T-helper 2 cell treated with Interferon-gamma antibody and Interleukin-4, amounts not matched to agents 5 μg/mL and 100 μg/mL, for 36 hours (primary cell): ENCODE measurements at places on chromosomes 5 and 9.

DNA sequence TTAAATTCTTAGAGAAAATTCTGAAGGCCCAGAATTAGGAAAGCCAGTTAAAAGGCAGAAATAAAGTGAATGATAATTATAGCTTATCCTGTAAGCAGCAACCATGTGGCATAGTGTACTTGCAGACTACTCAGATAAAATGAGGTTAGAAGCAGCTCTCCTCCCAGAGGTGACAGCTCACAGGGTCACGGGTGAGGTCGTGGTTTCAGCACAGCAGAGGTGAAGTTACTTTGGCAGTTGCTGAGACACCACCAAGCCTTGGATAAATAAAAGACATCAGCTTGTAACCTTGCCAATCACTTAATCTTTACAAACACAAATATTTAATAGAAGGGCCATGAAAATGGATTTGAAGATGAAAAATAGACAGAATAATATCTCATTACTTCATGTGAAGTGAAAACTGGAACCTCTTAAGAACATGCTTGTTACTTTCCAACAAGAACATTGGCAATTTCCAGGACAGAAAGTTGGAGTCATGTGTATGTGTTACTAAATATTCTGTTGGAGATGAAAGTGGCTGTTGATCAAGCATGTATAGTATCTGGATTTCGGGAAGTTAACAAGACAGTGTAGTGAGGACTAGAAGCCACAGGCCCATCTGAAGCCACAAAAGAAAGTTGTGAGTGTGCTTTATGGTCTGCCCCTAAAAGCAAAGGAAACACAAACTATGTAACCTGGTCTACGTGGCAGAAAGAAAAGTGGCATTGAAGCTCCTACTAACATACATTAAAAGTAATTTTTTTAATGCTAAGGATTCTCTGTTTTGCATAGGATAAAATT is 134.4 kb downstream of the ERCC6L2 start:
- peak; percentile 66 for DNase-seq

- DNase-seq, result no peak
These were observed 31.4 kb upstream of the ERGIC1 start for GRCh38 chr5:172802567-172803176.

DNA sequence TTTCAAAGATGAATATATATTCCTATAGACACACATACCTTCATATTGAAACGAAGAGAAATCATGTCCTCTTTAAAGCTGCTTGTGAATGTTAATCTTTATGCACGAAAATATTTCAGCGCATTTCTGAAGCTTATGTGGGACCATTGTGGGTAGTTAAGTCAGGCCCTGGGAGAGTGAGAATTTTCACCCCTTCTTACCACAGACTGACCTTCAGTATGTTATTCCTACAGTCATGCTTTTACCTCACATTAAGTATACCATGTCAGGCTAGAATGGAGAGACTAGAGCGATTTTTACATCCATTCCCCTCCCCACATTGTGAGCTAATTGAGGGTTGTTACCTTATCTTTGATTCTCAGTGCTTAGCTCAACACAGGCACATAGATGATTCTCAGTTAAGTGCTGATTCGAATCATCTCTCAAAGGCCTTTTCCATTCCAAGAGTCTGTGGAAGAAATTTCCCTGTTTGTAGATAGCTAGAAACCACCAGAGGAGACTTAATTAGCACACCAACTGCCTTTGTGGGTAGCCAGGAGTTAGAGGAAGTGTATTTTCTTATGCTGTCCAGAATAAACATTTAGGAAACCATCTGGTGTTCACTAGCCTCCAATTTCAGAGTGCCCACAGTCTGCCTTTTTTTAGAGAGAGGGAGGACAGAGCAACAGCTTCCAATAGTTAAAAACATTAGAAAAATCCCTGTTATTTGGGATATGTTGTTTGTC is 110.5 kb downstream of the MEGF10 start:
- no peak for DNase-seq

DNA sequence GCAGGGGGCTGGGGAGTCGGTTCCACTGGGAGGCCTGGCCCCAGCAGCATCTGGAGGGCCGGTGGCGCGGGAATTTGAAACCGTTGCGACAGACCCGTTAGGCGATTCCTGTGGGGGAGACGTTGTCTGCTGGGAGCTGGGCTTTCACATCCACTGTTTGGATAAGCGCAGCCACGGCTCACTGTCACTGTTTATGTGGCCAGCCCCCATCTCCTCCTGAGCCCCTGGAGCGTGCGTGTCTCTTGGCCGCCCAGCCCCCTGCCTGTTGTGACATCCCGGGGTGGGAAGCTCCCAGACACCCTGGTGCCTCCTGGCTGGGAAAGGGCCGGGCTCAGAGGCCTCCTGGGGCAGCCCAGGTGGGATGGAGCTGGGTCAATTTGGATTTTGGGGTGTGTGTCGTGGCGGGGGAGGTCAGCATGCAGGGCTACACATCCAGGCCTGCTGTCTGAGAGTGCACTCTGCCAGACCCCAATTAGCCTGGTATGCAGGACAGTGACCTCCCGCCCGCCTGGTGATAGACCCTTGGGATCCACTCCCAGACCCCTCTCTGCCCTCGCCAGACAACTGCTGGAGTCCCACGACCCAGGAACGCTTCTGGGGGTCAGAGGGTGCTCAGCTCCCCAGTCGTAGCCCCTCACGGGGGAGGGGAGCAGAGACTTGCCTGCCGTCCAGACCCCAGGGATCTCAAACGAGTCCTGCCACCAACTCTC is 62.0 kb upstream of the RNU6ATAC start:
- no peak for DNase-seq

DNA sequence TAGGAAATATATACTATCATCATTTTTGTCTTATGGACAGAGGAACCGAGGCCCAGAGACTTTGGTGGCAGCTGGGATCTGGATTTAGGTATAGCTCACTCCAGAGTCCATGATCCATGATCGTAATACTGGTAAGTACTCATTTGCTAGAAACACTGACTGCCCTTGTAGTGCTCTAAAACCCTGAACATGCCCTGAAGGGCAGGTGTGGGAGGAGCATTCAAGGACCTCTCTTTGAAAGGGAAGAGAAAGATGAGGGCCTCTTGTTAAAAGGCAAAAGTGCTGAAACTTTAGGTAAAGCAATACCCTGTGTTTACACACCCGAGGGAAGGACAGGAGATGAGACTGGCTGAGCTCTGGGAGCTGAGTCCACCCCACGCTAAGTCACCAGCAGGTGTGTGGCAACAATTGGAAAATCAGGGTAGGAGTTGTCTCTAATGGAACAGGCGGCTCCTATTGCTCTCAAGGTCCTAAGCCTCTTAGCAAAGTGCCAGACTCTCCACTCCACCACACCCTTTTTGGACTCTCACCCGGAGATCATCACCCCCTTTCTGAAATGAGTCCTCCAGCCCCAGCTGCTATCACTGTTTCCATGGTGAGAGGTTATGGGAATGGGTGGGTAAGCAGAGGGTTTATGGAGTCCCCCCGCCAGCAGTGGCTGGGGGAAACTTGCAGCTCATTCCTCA is 34.8 kb downstream of the TRPC7 start:
- DNase-seq, result no peak

DNA sequence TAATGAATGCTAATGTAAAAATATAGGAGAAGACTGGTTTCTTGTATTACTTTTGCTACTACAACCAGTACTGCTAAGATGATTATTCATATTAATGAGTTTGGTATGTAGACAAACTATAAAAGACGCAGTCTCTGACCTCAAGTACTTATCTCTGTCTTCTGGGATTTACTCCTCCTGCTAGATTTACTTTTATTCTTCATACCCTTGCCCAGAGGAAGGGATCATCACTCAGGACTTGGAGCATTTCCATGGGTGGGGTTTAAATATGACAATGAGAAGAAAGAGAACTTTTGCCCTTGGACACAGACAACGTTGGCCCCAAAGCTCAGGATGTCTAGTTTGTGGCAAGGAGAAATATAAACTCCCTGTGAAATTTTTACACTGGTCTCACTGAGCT is 126.1 kb downstream of the BNC2 start:
- no peak for DNase-seq

DNA sequence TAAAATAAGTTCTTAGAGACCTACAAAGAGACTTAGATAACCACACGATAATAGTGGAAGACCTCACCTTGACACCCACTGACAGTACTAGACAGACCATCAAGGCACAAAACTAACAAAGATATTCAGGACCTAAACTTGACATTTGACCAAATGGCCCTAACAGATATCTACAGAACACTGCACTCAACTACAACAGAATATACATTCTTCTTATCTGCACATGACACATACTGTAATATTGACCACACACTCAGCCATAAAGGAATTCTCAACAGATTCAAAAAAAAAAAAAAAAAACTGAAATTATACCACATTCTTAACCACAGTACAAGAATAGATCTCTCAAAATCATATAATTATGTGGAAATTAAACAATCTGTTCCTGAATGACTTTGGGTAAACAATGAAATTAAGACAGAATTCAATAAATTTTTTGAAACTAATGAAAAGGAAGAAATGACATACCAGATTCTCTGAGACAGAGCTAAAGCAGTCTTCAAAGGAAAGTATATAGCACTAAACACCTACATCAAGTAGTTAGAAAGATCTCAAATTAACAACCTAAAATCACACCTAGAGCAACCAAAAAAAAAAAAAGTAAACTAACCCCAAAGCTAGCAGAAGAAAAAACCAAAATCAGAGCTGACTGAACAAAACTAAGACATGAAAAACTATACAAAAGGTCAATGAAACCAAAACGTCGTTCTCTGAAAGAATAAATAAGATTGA is 362.3 kb upstream of the POU5F2 start:
- DNase-seq, result no peak

GRCh38 chr5:12679731-12680130 is 775.5 kb upstream of the CTNND2 start:
- DNase-seq, result no peak

DNA sequence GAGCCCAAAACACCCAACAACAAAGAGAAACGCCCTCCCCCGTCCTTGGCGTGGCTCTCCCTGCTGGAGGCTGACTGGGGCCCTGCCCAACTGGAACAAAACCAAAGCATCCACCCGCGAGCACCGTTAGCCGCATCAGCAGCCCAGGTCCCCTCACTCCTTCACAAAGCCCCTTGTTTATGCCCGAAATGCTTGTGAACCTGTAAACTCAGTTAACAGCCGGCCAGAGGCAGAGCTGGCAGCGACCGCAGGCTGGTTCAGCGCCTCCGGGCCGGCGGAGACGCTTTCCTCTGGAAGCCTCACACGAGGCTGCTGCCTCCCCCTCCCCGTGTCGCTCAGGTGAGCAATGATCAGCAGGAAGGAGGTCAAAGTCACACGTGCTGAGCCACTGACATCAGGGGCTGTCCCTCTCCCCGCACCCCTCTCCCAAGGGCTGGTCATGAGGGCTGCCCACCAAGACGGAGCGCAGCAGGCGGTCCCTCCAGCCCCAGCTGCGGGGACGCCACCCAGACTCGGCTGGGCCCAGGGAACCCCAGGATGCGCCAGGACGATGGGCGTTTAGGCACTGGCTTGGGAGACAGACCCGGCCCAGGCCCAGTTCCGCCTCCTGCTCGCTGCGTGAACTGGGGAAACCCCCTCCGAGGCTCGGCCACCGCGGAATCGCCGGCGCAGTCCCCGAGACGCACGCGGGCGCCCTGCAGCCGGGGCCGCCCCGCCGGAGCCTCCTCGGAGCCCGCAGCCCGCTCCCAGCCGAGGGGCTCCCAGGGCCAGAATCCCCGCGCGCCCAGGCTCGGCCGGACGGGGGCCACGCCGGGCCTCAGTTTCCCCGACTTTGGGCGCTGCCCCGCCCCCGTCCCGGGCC is 563 bp downstream of the SNAPC4 start:
- DNase-seq, result peak; percentile 51

GRCh38 chr9:69801989-69802388 is 18.6 kb upstream of the CFAP95 start:
- no peak for DNase-seq

DNA sequence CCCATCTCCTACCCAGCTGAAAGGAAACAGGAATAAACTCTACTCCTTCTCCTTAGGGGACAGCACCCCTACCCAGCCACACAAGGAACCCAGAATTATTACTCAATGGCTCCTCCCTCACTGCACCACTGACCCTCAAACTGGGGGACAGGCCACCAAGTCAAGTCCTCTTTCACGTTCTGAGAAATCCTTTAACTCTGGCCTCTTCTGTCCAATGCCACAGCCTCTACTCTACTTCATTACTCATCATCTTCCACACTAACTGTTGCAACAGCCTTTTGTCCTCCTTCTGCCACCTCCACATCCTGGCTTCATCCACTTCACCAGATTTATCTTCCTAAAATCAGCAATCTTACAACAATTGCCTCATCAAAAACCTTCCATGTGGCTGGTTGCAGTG is 6.8 kb downstream of the TTC39B start:
- DNase-seq, result no peak

DNA sequence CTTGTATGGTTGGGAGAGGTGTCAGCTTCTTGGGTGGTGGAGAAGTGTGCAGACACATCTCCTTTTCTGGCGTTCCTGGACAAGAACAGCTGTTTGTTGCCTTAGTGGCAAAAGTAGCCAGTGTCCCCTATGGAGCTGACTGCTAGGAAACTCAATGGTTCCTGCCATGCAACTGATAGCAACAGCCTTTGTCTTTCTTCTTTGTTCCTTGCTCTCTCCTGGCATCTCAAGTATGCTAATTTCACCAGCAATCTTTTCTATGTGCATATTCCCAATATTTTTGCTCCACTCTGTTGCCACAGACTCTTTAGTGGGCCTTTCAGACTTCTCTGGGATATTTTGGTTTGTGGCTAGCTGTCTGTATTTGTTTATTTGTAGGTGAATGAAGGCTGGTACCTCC is 36.7 kb downstream of the FBXO4 start:
- DNase-seq, result no peak

DNA sequence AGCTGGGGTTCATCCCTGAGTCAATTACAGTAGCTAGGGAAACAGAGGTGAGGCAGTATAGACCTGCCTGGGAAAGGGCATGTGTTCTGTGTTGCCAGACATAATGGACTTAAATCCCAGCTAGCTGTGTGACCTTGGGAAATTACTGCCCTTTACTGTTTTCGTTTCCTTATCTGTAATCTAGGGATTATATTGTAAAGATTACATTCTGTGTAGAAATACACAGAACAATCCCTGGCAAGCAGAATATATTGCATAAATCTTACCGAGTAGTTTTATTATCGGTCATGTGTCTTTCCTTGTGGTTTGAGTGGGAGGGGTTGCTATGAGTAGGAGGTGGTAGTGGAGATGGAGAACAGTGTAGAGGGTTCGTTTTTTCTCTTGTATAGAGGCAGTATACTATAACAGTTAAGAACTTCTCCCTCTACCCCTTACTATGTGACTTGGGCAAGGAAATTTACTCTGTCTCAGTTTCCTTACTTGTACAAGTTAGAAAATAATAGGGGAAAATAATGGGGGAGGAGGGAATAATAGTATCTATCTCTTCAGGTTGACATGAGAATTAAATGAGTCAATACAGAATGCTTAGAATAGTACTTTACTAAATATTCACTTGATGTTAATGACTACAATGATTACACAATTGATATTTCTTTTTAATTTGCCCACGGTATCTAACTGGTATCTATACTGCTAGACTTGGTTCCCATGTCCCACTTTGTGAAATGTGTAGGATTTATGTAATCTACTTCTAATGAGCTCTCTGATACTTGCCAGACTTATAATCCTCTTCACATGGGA is 7.1 kb upstream of the DMXL1 start:
- peak; percentile 49 for DNase-seq

GRCh38 chr9:98432134-98432533 is 176.7 kb upstream of the TBC1D2 start:
- DNase-seq, result no peak
